ENCODE measurements at places on chromosomes 11 and 22. TPM values are rescaled to one million over a fixed set of nuclear protein-coding genes. Genes with fewer than 3 reads are reported as not detected.

DNA sequence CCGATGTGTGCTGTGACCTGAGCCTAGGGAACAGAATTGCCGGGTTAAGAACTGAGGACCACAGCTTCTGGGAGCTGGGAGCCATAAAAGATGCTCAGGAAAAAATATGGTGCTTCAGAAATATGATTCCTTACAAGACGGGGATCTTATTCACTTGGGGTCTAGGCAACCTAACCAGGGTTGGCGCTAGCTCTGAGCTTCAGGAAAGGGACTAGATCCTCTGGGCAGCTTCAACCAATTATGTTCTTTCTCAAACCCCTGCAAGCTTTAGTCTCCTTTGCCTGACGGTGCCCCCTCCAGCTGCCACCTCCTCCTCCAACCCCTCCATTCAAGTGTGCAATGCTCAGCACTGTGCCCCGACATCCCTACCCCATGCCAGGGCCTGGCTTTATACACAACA is 634.1 kb upstream of the CADM1 start:
- DNase-seq: no peak

Gene TSPAN4
- 77.6 TPM for total RNA-seq

Gene VSIG2
- not detected for total RNA-seq

- no peak for DNase-seq
Observed at GRCh38 chr22:33871935-33872334, 48.3 kb downstream of the LARGE1 start.

Gene SSTR3
- total RNA-seq: not detected

DNA sequence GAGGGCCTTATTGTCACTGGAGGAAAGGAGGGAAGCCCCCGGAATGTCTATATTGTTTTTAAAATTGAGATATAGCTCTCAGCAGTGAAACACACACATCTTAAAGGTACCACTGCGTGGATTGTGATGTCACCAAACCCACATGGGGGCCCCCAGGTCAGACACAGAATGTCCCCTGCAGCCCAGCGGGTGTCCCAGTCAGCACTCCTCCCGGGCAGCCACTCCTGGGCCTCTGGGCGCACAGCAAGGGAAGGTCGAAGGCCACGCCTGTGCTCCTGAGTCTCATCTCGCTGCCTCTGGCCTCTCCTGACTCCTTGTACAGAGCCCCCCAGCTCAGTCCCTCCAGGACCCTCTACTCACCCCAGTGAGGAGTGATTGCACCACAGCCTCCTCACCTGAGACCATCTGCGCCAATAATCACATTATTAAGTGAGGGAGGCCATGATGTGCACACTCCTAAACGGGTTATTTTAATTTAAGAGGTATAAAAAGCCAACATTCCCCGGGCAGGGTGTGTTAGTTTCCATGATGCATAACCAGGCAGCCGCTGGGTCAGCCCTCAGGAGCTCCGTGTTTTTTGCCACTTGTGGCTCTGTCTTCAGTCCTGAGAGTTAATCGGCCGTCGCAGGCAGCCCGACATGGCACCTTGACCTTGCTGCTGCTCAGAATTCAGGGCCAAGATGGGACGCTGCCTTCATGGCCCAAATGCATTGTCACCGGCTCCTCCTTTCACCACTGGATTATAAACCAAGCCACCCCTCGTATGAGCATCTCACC is 1089.3 kb downstream of the BRD1 start:
- DNase-seq: no peak

Gene NTM
- 51.7 TPM for total RNA-seq

- DNase-seq: no peak
Observed at GRCh38 chr11:132782102-132782501, 750.2 kb downstream of the OPCML start.

Gene MS4A8
- not detected for total RNA-seq

GRCh38 chr11:87219266-87219665 is 181.5 kb downstream of the TMEM135 start:
- DNase-seq: no peak

DNA sequence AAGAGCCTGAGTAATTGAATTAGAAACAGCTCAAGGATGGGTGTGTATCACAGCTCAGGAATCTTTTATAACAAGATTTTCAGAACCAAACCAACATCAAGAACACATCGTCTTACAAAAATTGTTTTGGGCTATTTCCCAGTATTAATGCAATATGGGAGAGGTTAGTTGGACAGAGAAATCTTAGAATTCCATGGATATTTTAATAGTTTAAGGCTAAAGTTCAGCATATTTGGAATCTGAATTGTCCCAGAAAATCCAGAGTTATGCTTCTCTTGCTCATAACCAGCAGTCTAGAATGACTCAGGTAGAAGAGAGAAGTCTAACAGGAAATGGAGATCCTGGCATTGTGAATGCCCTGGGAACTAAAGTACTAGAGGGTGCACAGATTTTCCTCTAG is 74.6 kb downstream of the ADM start:
- no peak for DNase-seq

DNA sequence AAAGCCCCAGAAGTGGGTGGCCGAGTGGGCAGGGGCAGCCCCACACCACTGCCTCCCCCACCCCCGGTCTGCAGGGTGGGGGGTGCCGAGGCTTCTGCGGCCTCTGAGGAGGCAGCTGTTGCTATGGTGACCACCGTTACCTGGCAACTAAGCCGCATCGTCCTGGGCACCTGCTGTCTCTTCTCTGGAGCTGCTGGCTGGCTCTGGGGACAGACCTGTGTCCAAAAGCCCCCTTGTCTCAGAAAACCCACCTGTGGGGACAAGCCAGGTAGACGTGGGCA is 79.9 kb upstream of the PRR5 start:
- DNase-seq: no peak

DNA sequence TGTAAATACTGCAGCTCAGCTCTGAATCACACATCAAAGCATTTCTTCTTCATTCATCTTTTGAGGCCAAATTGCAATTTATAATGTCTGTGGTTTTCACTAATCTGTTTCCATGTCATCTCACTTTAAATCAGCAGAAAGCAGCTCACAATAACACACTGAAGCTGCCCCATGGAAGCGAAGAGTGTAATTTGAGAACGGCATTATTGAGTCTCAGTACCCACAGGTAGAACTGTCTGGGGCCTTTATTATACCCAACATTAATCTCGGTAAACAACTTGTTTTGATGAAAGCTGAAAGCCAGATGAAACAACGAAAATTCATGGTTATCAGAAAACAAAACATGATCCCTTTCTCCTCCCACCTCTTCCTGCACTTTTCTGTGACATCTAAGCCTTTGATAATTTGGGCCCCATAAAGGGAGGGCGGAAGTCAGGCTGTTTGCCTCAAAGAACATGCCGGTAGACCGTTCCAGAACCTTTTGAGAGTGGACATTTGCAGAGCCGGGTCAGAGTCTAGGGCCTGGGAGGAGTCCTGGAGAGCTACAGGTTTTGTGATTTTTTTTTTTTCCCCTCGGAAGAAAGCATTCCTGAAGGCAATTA is 68.2 kb upstream of the SESN3 start:
- DNase-seq: no peak

Gene NCR3LG1
- total RNA-seq: 9.1 TPM

Gene CXCR5
- not detected for total RNA-seq

- DNase-seq: no peak
Observed at GRCh38 chr11:114562166-114562916, 2.7 kb upstream of the NXPE1 start.

Gene CNGA4
- 0.07 TPM for total RNA-seq

Gene CDKN1C
- 2.4 TPM for total RNA-seq

DNA sequence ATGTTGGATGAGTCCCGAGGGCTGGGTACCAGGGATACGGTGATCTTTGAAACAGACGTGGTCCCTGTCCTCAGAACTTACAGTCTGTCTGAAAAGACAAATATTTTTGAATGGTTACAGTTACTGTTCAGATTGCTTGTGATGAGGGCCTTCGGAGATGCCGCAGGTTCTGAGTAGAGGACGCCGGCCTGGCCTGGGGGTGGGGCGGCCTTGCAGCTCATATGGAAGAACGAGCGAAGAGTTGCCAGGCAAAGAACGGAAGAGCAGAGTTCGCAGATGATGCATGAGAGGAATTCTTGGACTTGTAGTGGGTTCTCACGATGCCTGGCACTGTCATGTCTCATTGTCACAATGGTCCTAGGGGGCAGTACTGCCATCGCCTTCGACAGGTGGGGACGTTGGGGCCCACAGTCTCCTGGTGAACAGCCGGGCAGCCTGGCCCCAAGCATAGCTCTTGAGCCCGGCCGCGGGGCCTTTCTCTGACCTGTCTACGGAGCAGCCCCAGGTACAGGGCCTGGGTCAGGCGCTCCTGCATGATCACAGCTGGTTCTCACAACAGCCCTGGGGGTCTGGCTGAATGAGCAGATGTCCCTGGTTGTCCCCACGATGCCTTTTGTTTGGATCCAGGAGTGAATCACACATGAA is 60.9 kb upstream of the PARVG start:
- no peak for DNase-seq

Gene KDM4D
- 0.99 TPM for total RNA-seq

GRCh38 chr11:74696500-74696899 is 34.7 kb downstream of the CHRDL2 start:
- DNase-seq: no peak

Gene CRYBB1
- not detected for total RNA-seq
